ENCODE measurements at places on chromosomes 1 and 21.

GRCh38 chr21:31011412-31011811, 26.9 kb downstream of the KRTAP19-8 start:
- DNase-seq, result no peak

DNA sequence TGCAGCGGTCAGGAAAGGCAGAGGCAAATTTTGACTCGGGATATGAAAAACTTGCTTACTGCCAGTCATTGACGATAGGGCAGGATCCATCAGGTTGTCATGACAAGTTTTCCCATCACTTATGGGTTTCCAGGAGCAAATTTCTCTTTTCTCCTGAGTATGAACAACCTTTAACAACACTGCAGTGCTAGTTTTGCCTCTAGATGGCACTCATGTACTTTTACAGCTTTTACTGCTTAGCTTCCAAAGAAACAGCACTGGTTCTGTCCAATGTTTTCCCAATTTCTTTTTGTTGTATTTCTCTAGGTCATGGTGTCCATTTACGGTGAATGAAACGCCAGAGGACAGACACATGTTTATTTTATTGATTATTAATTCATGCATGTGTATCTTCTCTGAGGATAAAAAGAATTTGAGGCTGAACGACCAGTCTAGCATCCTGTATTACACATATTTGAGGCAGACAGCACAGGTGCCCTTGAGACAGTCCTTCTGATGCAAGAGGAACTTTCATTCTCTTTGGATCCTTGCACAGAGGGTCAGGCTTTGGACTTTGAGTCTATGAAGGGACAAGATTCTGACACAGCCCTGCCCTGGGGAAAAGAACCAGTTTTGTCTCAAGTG, 112.3 kb upstream of the TRABD2B start:
- DNase-seq, result no peak

- no peak for DNase-seq
These were observed 106.9 kb downstream of the RIPK4 start for GRCh38 chr21:41659791-41660560.

DNA sequence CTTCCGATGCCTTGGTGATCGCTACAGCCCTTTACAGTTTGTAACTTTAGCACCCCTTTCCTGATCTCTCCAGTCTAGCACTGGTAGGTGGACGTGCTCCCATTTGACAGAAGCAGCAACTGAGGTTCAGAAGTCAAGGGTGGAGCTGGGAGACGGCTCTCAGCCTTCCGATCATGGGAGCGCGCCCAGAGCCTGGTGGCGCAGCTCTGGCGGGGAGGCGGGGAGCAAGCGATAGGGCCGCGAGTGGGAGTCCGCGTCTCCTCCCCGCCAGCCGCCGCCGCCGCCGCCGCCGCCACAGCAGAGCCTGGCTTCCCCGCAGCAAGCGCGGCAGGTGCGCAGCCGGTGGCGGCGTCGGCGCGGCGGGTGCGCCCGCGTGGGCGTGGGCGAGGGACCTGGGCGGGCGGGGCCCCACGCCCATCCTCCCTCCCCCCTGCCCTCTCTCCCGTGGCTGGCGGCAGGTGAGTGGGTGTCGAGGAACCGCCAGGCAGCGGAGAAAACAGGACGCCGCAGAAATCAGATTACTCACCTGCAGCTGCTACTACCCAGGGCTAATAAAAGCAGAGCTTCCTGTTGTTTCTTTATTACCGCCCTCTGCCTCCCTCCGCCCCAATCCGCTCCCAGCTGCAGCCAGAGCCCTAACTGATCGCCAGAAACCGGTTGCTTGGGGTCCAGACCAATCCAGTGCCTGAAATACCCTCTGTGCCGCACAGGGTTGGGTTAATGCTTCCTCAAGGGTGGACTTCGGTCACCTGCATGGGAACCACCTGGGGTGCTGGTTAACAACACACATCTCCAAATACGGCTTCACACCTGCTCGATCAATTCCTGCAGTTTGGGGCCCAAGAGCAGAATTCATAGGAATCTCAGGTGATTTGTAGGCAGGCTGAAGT, 60.2 kb upstream of the ID3 start:
- DNase-seq, result peak; percentile 67

GRCh38 chr1:220250681-220251080, 21.6 kb downstream of the RAB3GAP2 start:
- no peak for DNase-seq

DNA sequence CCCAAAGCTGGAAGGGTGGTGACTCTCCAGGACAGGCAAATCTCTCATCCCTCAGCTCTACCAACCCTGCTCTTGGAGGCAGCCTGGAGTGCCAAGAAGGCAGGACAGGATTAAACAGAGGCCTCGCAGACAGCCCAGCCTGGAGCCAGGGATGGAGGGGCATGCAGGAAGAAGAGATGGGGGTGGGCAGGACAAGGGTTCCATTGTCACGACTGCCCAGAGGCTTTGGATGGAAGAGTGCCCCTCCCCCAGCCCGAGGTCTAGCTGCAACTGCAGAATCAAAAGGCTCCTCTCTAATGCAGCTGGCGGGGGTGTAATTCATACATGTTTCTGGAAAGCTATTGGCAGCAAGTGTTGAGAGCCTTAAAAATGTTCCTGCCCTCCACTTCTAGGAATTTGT, 8.8 kb downstream of the RAB7B start:
- no peak for DNase-seq

GRCh38 chr21:26851109-26851944, 6.1 kb upstream of the ADAMTS1 start:
- DNase-seq, result no peak
